Activated naive CD4-positive, alpha-beta T cell treated with Interleukin-2 at 50 U/mL for 16 hours (primary cell): ENCODE measurements at places on chromosomes 7 and 10.
A peak's percentile ranks its signal among the peaks of the same experiment; 100 is the strongest.

GRCh38 chr7:143390104-143390772, 9.1 kb downstream of the ZYX start:
- no peak for DNase-seq

DNA sequence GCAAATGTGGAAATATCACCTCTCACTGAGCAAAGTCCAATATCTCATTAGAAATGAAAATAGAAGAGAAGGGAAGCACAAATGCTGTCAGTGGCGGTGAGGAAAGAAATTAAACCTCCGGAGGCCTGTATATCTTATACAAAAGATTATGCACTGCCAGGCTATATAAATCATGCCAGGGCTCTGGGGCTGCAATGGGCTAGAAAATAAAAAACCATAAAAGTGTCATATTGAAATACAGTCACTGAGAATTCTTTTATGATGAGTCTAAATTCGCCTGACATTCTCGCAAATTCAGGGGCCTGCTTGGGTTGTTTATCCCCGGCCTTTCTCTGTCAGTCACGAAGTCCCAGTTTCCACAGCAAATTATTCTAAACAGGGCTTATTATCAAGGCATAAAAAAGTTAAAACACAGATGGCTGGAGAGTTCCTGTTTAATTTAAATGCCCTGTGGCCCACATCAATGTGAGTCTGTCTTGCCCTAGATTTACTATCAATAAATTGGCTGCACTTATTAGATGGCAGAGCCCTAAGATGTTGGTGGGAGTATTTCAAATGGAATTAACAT, 193.8 kb downstream of the SNX10 start:
- DNase-seq = no peak

GRCh38 chr10:72122221-72122620, 33.9 kb upstream of the SPOCK2 start:
- peak; percentile 37 for DNase-seq

DNA sequence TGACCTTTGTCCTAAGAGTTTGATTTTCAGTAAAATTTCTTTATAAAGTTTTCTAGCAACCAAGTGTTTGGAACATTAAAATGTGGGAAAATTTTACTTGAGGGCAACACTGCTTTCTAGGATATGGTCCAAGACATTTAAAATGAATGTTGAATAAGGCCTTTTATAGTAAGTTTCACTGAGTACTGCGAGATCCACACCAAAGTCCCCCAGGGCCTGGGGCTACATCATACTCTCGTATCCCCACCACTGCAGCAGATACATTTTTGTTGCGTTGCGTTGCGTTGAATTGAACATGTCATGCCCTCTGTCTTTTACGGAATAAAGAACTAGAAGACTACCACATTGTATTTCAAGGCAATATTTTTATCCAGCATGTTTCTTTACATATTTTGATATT, 44.5 kb downstream of the PRTFDC1 start:
- DNase-seq = no peak

DNA sequence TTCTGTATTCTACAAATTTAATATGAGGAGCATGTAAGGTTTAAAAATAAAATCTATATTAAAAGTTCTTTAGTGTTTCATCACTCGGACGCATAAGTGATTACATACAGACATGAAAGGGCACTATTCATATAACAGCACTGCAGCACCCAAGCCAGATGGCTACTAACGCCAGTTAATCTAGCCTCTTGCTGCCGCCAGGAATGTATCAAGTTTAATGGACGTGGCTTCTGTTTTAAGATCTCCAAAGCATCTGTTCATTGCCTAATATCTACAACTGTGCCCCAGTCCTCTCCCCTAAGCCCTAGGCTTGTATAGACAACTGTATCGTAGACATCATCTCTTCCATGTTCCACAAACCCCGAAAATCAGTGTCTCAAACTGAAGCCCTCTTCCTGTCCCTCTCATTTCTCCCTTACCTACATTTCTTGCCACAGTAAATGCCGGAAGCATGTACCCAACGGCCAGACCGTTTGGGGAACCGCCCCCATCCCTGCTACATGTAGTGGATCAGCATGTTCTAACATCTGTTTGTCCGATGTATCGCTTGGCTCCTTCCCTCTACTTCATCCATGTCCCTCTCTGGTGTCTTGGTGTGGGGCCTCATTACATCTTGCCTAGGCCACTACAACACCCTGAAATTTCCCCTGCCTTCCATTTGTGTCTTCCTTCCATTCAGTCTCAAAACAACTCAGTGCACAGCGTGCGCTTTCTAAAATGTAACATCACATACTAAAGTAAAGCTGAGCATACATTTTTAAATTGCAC, 147.5 kb upstream of the RSU1 start:
- no peak for DNase-seq

- DNase-seq = no peak
Observed at GRCh38 chr7:40808378-40808942, 673.7 kb downstream of the SUGCT start.

DNA sequence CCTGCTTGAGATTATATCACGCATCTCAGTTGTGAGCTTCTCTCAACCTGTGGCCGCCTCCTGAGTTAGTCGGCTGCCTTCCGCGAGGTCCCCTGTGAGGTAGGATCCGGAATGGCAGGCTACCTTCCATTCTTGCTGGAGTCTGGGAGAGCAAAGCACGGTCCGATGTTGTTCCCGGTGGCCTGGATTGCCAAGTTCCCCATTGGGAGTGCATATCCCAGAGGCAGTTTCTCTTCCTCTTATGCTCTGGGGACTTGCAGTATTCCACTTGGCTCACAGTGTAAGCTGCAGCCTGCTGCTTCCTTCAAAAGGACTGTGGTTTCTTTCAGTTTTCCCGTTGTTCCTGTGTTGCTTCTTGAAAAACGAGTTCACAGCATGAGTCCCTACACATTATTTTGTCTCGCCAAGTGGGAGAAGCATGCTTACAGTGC, 225.4 kb upstream of the ZWINT start:
- DNase-seq = no peak

DNA sequence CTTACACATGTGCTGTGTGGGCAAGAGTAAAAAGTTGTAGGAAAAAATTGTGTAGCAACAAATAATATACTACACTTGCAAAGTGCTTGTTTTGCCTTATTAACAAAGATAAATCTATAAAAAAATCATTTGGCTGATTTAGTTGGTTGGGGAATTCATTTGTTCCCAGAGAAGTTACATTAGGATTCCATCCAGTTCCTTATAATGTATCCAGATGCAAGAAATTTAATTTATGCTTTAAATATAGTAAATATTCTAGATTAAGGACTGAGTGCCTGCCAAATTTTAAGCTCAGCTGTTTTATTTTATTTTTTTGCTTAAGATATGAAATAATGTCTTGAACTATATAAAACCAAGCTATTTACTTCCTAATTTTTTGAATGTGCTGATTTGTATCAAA, 1169.9 kb downstream of the NXPH1 start:
- DNase-seq = no peak

GRCh38 chr7:106731646-106732444, 70.9 kb upstream of the CCDC71L start:
- no peak for DNase-seq

DNA sequence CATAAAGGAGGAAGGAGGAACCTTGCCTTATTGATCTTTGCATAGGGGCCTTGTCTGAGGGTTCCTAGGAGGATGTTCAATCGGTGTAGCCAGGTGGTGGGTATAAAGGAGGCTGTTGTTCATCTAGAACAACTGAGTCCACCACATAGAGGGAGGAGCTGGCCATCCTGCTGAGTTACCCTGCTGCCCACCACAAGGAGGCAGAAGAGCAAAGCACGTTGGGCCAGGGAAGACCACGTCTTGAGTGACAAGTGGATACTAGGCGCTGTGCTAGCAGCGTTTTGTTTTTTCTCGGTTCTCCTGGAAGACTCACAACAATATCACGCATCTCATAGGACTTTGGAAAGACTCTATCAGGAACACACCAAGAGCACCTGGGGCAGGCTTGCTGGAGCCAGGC, 20.0 kb downstream of the FOXI2 start:
- DNase-seq = no peak

GRCh38 chr10:117865945-117866344, 180.8 kb downstream of the RAB11FIP2 start:
- DNase-seq = no peak

GRCh38 chr10:814536-815302, 116.8 kb downstream of the LARP4B start:
- DNase-seq = no peak

- peak; percentile 77 for DNase-seq
Observed at GRCh38 chr7:148987010-148987750, 41.1 kb downstream of the PDIA4 start.

DNA sequence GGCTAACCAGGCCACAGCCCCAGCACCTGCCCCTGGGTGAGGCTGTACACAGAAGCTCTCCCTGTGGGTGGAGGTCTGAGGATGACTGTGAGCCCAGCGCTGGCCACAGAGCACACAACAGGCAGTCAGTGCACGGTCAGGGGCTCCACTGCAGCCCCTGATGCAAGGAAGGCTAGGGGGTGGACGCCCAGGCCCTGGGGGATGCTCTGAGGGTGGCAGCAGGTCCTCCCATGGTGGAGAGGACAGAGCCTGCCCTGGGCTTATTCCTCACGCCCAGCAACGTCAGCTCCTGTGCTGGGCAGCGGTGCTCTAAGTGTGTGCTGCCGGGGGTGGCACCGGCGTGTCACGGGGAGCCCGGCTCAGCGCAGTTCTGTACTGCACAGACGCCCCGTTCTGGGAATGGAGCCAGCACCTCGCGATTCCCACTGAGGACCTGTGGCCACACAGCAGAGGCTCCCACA, 223.2 kb downstream of the MAD1L1 start:
- no peak for DNase-seq

DNA sequence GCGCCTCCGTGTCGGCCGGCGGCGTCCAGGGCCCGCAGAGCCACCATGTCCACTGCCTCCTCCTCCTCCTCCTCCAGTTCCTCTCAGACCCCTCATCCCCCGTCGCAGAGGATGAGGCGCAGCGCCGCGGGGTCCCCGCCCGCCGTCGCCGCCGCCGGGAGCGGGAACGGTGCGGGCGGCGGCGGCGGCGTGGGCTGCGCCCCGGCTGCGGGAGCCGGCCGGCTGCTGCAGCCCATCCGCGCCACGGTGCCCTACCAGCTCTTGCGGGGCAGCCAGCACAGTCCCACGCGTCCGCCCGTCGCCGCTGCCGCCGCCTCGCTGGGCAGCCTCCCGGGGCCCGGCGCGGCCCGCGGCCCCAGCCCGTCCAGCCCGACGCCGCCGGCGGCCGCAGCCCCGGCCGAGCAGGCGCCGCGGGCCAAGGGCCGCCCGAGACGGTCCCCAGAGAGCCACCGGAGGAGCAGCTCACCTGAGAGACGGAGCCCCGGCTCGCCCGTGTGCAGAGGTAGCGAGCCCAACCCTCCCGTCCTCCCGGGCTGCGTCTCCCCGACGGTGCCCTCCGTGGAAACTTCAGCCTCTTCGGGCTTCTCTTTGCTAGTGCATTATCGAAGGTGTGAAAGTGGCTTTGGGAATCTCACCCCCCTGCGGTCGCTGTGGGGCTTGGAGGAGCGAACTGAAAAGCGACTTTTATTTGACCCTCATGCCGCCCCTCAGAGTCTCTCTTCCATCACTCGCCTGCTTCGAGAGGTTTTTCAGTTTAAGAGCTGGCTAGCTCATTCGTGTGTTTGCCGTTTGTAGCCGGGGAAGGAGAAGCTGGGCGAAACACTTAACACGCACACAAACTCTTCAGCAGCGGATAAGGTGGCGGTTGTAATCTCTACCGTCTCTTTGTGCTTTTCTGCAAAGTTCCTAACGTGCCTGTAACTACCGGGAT, 975 bp downstream of the GLCCI1 start:
- DNase-seq = peak; percentile 54

- DNase-seq = no peak
Observed at GRCh38 chr10:62059217-62059920, 157.9 kb downstream of the ARID5B start.
